H7 (cell line): ENCODE measurements at places on chromosomes 11 and 22.

DNA sequence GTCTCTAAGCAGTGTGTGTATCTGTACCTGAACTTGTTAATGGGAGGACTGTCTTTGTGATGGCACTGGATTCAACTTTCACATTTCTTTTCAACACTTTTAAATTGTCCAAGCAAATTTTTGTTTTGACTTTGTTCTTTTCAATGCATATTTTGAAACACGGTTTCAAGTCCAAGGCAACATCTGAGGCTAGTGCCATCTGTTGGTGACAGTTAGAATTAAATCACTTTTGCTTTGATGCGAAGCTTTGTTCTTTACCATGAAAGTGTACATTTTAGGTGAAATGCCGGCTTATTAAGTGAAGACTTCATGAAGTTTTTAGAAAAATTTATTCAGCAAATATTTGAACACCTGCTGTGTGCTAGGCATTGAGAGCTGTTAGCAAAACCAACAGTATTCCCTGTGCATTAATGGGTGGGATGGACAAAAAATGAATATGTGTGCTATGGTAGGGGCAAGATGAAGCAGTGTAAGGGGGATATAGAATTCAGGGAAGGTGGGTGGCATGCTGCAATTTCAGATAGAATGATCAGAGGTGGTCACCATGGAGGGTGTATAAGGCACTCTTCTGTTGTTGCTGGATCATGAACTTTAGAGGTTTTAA is 70.2 kb downstream of the DDX10 start:
- no peak for DNase-seq

- no peak for DNase-seq
Measured at GRCh38 chr11:95989780-95990179, 65.9 kb upstream of the MTMR2 start.

- no peak for DNase-seq
Measured at GRCh38 chr11:37322333-37323194, 724.5 kb upstream of the RAG2 start.

DNA sequence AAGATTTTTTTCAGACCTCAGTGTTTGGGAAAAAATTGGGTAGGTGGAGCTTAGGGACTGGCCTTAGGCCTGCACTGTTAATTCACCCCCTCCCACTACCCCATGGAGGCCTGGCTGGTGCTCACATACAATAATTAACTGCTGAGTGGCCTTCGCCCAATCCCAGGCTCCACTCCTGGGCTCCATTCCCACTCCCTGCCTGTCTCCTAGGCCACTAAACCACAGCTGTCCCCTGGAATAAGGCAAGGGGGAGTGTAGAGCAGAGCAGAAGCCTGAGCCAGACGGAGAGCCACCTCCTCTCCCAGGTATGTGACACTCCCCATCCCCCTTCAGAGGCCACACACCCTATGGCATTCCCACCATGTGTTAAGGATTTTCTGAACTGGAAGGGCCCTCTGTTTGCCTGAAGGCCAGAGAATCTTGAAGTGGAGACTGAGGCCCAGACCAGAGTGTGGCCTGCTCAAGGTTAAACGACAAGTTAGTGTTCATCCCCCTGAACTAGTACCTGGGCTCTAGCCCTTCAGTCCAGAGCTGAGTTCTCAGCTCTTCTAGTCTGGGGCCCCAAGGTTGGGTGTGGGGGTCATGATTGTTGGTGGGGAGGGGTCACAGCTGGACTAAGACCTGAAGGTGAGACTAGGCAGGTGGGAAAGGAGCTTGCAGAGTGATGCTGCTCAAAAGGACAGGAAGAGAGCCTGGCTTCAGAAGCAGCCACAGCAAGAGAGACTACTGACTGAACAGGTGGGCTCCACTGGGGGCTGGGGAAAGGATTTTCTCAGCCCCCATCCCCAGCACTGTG is 2.3 kb upstream of the FOLR1 start:
- no peak for DNase-seq

GRCh38 chr11:60193687-60194433 is 11.0 kb upstream of the MS4A6A start:
- DNase-seq: peak; percentile 40

GRCh38 chr11:126257144-126257543 is 11.6 kb downstream of the SRPRA start:
- no peak for DNase-seq

- peak; percentile 81 for DNase-seq
Measured at GRCh38 chr11:133834682-133835592, 10.4 kb downstream of the SPATA19 start.

- peak; percentile 83 for DNase-seq
Measured at GRCh38 chr22:21951931-21952465, 650 bp downstream of the PPM1F start.

DNA sequence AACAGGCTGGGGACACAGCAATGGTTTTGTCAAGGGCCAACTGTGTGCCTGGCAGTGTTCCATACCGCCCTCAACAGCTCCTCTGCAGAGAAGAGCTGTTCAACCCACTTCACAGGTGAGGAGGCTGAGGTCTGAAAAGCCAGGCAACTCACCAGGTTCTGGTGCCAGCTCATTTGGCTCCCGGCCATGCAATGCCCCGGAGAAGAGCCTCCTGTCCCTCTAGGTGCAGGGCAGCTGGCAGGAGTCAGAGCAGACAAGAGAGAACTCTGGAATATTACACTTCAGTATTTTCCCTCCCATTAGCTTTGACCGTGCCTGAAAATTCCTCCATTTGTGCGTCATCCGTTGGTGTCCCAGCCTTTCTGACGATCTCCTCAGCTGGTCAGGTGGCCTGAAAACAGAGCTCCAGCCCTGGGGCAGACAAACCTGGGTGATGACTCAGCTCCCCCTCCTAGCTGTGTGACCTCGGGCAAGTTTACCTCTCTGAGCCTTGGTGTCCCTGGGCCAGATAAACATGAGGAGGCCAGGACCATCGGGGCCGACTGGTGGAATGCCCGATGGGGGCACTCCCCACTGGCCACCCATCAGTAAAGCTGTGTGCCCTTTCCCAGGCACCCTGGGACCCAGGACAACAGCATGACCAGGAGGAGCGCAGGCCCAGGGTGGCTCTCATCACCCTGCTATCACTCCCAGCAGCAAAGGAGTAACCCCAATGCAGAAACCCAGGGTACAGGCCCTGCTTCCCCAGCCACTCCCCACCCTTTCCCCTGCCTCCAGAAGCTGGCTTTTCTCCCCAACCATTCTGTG is 9.6 kb upstream of the C1QTNF6 start:
- peak; percentile 35 for DNase-seq

- no peak for DNase-seq
Measured at GRCh38 chr11:34679681-34680080, 58.8 kb downstream of the EHF start.

GRCh38 chr11:120310870-120311269 is 14.2 kb upstream of the TLCD5 start:
- no peak for DNase-seq

DNA sequence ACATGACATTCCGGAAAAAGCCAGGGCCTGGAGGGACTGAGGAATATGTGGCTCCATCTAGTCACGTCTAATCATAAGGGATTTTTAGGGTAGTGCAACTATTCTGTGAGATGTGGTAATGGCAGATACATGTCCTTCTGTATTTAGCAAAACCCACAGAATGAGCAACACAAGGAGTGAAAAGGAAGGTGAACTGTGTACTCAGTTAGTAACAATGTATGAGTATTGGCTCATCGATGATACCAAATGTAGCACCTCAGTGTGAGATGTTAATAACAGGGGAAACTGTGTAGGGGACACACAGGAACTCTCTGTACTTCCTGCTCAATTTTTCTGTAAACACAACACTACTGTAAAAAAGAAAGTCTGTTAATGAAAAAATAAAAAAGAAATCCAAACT is 42.0 kb upstream of the CARS1 start:
- peak; percentile 4 for DNase-seq

GRCh38 chr11:133238027-133238426 is 294.3 kb downstream of the OPCML start:
- no peak for DNase-seq

GRCh38 chr11:34909955-34910354 is 6.2 kb downstream of the APIP start:
- DNase-seq: no peak

DNA sequence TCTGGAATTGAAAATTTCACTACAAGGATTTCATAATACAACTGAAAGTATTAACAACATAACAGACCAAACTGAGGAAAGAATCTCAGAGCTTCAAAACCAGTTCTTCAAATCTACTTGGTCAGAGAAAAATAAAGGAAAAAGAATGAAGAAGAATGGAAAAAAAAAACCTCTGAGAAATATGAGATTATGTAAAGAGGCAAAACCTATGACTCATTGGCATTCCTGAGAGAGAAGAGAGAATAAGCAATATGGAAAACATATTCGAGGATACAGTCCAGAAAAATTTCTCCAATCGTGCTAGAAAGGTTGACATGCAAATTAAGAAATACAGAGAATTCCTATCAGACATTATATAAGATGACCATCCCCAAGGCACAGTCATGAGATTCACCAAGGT is 23.4 kb upstream of the GPR83 start:
- DNase-seq: no peak

- no peak for DNase-seq
Measured at GRCh38 chr11:73072935-73073481, 69.1 kb downstream of the FCHSD2 start.

GRCh38 chr11:17751558-17751957 is 17.0 kb downstream of the KCNC1 start:
- DNase-seq: no peak

DNA sequence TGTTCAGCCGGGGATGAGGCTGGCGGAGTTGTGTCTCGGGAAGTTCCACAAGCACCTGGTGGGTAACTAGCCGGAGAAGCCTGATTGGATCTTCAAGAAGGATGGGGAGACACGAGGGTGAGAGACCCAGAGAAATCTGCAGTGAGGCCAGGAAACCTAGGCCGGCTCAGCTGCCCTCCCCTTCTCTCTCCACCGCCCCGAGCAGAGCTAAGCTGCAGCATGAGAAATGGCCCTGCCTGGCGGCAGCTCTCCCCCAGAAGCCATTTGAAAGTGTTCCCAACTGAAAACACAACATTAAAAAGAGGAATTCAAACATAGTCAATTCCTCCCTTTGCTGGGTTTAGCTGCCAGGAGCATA is 77.8 kb upstream of the SHISAL1 start:
- peak; percentile 62 for DNase-seq

- peak; percentile 16 for DNase-seq
Measured at GRCh38 chr11:3635641-3636375, 6.0 kb downstream of the ART5 start.
